ENCODE measurements at places on chromosomes 6 and 20. TPM values are rescaled to one million over a fixed set of nuclear protein-coding genes. Genes with fewer than 3 reads are reported as not detected.

The TPX2 gene
- 122 TPM for total RNA-seq

The MEI4 gene
- not detected for total RNA-seq

The SEL1L2 gene
- total RNA-seq, result not detected

The LAMP5 gene
- total RNA-seq, result not detected

The ZNF341 gene
- total RNA-seq, result 1.3 TPM

The CYP21A2 gene
- 0.17 TPM for total RNA-seq

The PRPH2 gene
- total RNA-seq, result 1.7 TPM

The RFX6 gene
- not detected for total RNA-seq

The PTCRA gene
- total RNA-seq, result not detected

The CLDN20 gene
- total RNA-seq, result not detected

The NINL gene
- total RNA-seq, result 6.9 TPM

The RRAGD gene
- total RNA-seq, result under 0.01 TPM

The TULP1 gene
- not detected for total RNA-seq

The CLPSL1 gene
- total RNA-seq, result not detected

The CAGE1 gene
- total RNA-seq, result not detected

The CPNE5 gene
- total RNA-seq, result not detected

The GCNT2 gene
- total RNA-seq, result 0.15 TPM

The NHSL1 gene
- total RNA-seq, result 9.9 TPM

The BMP7 gene
- not detected for total RNA-seq

The SNAP25 gene
- total RNA-seq, result 5.1 TPM

The SLC22A2 gene
- not detected for total RNA-seq

The SFT2D1 gene
- 63.0 TPM for total RNA-seq

The DSP gene
- total RNA-seq, result 0.17 TPM

The ATP6V1G2 gene
- 1.2 TPM for total RNA-seq

The LRRC73 gene
- under 0.01 TPM for total RNA-seq

The GJA1 gene
- 82.4 TPM for total RNA-seq

The SPATA2 gene
- 3.0 TPM for total RNA-seq

The SOX18 gene
- 0.17 TPM for total RNA-seq

The PRR18 gene
- total RNA-seq, result not detected

The MUCL3 gene
- total RNA-seq, result not detected

The BTNL2 gene
- not detected for total RNA-seq

The GPR6 gene
- total RNA-seq, result not detected

The LY6G6F gene
- not detected for total RNA-seq

The SYNDIG1 gene
- total RNA-seq, result not detected

The FOXC1 gene
- 3.0 TPM for total RNA-seq

The PAK5 gene
- total RNA-seq, result under 0.01 TPM

The UBR2 gene
- 10.1 TPM for total RNA-seq

The WFDC10A gene
- not detected for total RNA-seq
